ENCODE measurements at places on chromosomes 4 and X.

- no peak for DNase-seq
These were observed 2204.5 kb downstream of the ARAP2 start for GRCh38 chr4:34039766-34040165.

DNA sequence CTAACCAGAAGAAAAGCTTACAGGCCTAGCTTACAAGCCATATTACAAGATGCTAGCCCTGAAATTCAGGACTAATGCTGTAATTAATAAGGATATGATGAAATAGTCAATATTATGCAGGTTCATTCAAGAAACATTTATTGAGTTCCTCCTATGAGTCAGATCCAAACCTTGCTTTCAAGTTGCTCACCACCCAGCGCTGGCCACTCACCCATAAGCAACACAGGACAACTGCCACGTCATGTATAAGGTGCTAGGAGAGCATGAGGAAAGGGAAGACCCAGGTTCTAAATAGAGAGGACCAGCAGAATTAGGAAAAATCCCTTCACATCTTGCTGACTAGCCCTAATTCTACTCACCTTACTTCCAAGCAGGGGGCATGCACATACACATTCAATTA is 23.3 kb downstream of the MAML3 start:
- DNase-seq: no peak

DNA sequence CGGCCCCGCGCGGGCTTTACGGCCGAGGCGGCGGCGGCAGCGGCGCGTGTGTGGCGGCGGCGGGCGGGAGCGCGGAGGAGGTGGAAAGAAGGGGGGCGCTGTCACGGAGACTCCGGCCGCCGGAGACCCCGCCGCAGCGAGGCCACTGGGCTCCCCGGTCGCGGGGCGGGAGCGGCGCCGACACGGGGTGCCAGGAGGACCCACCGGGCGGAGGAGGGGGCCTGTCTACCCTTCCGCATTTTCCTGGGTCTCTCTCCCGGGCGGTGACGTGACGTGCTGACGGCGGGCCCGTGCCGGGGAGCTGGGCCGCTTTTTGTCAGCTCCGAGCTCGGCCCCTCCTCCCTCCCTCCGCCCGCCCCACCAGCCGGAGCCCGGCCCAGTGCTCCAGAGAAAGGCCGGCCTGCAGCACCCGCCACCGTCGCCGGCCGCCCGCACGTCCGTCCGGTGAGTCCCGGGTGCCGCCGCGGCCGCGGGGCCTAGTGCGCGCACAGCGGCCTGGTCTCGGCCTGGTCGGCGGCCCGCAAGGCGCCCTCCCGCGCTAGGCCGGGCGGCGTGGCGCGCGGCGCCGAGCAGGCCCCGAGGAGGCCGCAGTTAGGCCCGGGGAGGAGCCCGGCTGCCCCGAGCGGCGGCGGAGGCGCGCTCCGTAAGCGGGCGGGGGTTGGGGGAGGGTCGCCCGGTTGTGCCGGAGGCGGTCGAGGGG is at the start of gene ZFX:
Gene ZFX (plus strand): TSS at position 379 of the 700 bp plus-strand sequence. CDS start 23,014 bp downstream, outside the sequence.
- DNase-seq: peak; percentile 44

DNA sequence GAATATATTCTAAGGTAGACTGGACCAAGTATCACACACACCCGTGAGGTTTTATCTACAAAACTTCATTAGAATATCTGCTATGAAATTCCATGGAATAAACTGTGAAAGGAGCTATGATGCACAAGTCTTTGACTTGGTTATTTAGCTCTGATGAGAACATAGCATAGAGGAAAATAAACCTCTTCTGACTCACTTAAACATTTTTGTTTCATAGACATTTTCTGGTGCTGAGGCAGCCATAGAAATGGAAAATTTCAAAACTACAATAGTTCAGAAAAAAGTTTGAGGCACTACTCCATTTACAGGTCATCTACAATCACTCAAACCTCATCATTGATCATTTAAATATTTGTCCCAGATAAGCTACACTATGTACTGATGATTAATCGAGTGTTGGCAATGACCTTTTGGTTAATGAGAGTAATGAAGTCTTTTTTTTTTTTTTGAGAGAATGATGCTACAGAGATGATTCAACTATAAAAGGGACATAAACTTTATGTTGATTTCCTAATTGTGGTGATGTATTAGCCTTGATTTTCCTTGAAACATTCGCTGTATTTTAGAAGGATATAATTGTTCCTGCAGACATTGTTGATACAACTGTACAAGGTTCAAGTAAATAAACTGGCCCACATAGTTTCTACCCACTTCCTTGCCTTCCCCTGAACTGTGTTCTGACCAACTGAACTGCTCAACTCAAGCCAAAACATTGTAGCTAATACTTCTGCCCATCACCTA is 77.5 kb downstream of the AREG start:
- DNase-seq: no peak

DNA sequence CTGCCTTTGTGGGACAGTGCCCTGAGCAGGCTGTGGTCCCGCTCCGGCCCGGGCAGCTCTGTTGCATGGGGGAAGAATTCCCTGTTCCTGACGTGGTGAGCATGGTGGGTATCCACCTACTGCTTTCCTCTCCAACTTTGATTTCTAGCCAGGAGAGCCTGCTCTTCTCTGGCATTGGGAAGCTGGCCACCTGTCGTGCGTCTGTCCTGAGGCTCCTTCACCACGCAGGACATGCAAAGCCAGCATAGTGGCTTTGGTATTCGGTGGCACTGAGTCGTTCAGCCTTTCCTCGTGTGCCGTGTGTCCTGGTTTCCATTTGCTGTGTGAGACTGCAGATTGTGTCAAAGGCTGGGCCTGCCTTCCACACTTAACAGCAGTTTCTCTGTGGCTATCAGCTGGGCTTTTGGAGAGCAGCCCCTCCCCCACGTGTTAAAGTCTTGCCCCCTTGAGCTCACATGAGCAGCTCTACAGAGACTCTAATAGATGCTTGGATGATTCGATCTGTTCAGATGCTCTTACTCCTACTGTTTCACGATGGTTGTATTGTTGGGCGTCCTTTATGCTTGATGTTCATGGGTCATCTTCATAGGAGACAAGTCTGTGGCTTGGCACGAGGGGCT is 46.3 kb upstream of the CLCN4 start:
- no peak for DNase-seq

DNA sequence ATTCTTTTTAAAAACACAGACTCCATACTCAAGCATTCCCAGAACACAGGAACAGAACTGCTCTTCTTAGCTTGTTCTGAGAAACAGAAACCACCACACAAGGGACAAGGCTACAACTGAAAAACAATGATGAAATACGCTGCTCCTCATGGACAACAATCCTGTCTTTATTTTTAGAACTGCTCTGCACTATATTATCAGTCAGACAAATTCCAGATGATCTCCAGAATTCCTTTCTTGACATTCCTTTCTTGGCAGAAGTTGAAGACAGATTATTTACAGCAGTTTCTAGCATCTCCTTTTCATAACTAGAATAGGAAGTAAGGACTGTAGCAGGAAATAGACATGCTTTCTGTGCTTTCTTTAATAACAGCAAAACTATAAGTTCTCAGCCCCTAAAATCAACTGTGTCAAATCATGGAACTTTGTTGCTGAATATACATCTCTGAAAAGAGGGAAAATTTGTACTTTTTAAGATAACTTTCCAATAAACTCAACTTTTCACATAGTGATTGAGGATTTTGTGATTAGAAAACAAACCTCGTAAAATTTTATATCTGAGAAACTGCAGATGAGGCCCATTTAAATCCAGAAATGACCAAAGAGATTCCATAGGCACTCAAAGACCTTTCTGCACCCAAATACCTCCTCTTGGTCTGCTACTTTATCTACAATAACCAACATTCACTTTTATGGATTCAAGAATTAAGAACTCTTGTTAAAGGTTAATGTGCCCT is 35.9 kb downstream of the ANTXR2 start:
- DNase-seq: no peak

DNA sequence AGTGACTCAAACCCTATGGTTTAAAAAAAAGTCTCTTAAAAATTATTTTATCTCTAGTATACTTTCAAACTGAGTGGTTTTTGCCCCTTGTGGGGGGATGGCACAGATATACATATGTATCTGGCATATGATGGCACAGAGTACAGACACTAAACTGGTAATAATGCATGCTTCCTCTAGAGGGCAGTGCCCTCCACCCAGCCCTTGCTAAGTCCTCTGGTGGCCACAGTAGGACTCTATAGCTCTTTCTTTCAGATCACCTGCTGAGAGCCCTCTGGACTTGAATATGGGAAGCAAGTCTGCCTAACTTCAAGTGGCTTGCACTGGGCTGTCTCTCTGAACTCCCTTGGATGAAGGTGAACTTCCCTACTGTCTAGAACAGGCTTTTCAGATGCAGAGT is 66.3 kb downstream of the TSPAN7 start:
- peak; percentile 7 for DNase-seq

DNA sequence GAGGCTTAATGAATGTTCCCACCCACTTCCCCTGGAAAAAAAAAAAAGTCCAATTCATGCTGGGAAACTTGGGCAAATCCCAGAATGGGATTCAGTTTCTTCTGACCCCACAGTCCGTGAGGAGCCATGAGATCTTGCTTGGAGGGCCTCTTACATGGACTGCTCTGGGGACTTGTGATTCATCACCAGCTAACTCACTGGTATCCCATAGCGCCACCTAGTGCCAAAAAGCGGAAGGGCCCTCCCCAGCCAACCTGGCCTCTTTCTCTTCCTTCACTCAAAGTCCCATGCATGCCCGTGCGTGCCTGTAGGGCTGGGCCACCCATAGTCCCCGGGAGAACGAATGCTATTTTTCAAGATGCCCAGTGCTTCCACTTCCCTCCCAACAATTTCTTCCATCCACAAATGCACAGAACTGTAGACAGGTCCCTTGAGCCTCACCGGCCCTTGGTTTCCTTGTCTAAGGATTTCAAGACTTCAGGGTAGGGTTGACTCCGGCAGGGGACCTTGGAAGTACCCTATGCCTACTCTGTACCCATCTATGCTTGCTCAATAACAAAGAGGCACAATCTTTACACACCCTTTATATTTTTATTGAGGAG is 5.1 kb downstream of the RTL5 start:
- peak; percentile 57 for DNase-seq

DNA sequence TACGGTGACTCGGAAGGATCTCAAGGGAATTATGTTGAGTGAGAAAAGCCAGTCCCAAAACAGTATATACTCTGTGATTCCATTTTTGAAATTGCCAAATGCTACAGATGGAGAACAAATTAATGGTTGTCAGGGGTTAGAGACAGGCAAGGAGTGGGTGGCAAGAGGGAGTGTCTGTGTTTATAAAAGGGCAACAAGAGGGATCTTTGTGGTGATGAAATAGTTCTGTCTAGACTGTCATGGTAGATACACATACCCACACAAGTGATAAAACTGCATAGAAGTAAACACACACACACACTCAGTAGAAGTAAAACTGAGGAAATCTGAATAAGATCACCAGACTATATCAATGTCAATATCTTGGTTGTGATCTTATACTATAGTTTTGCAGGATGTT is 92.7 kb downstream of the CD99L2 start:
- no peak for DNase-seq

- DNase-seq: no peak
These were observed 55.0 kb downstream of the PAPSS1 start for GRCh38 chr4:107665001-107665400.

- DNase-seq: no peak
These were observed 66.3 kb downstream of the GAB1 start for GRCh38 chr4:143402776-143403552.

- DNase-seq: no peak
These were observed 93.9 kb upstream of the C1QTNF7 start for GRCh38 chr4:15333692-15334633.

- no peak for DNase-seq
These were observed 329.4 kb downstream of the PDGFC start for GRCh38 chr4:156642161-156642560.

GRCh38 chr4:7001271-7001670 is 41.9 kb upstream of the TADA2B start:
- no peak for DNase-seq

DNA sequence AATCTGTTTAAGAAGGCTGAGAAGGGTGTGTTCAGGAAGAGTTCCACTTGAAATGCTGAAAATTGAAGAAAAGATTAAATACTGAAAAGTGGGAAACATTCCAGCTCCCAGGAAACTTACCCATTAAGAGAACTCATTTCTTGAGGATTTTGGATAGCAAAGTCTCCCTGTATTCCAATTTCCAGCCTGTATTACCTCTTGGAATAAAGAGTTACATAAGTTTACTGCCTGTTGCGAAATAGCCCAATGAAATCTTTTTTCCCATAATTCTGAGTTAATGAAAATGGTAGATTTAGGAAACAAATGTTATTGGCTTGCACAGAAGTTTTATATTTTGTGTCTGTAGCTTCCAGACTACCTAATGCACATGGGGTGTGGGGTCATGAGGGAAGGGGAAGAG is 12.0 kb downstream of the NHSL2 start:
- no peak for DNase-seq
